Stimulated activated CD4-positive, alpha-beta T cell treated with anti-CD3 and anti-CD28 coated beads, TNF-alpha, amount 100 ng/mL, for 1 hour (primary cell): ENCODE measurements at places on chromosomes 1 and 21.
A peak's percentile ranks its signal among the peaks of the same experiment; 100 is the strongest.

- no peak for DNase-seq
Measured at GRCh38 chr1:4322881-4323280, 331.5 kb upstream of the AJAP1 start.

GRCh38 chr1:44988531-44989156 is 2.2 kb upstream of the EIF2B3 start:
- DNase-seq = no peak

DNA sequence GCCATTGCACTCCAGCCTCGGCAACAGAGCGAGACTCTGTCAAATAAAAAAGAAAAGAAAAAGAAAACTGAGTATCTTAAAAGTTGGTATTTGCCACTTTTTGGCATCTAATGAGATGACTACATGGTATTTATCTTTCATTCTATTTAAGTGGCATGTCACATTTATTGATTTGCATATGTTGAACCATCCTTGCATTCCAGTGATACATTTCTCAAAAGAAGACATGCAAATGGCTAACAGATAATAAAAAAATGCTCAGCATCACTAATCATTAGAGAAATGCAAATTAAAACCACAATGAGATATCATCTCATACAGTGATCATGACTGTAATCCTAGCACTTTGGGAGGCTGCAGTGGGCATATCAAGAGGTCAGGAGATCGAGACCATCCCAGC is 28.1 kb downstream of the SFPQ start:
- DNase-seq = no peak

DNA sequence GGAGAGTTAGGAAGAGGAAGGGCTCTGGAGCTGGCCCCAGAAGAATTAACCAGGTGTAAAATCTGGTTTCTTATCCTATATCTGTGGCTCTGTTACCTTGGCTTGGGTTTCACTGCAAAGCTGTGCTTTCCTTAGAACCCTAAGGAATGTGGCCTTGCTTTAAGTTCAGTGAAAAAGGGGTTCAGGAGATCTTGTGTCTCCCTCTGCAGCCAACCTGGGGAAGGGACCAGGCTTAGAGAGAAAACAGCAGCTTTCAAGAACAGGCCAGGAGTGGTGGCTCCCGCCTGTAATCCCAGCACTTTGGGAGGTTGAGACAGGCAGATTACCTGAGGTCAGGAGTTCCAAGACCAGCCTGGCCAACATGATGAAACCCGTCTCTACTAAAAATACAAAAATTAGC is 16.1 kb upstream of the MYCL start:
- no peak for DNase-seq

- DNase-seq = no peak
Measured at GRCh38 chr1:82491301-82492048, 690.7 kb downstream of the ADGRL2 start.

GRCh38 chr1:205977402-205978014 is 25.7 kb downstream of the RAB7B start:
- peak; percentile 46 for DNase-seq

DNA sequence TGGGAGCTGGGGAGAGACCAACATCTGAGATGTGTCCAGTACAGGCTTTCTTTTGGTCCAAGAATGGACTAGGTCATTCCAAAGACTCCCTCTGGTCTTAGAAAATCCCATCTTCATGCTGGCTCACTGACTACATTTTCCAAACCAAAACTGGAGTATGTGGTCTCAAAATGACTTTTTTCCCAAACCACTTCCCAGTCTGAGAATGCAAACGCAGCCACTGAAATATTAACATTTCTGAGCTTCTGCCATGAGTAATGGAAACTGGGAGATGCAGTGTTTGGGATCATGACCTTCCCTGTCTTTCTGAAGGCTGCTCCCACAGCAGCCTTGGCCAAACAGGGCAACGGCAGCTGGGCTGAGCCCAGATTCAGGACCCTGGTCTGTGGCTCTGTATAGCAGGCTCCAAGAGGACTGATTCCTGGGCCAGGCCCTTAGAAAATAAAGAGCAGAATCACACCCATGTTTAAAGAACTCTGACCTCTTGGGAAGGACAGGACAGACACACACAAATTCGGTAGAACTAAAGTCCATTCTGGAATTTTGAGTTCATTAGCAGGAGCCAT is 62.1 kb upstream of the CNTN2 start:
- no peak for DNase-seq

- DNase-seq = no peak
Measured at GRCh38 chr1:40801742-40802077, 18.1 kb downstream of the KCNQ4 start.

- DNase-seq = no peak
Measured at GRCh38 chr1:215637041-215637573, 70.0 kb downstream of the KCTD3 start.

- no peak for DNase-seq
Measured at GRCh38 chr1:116256286-116256649, 116.8 kb upstream of the ATP1A1 start.

- no peak for DNase-seq
Measured at GRCh38 chr1:222225316-222225691, 322.6 kb downstream of the HHIPL2 start.

DNA sequence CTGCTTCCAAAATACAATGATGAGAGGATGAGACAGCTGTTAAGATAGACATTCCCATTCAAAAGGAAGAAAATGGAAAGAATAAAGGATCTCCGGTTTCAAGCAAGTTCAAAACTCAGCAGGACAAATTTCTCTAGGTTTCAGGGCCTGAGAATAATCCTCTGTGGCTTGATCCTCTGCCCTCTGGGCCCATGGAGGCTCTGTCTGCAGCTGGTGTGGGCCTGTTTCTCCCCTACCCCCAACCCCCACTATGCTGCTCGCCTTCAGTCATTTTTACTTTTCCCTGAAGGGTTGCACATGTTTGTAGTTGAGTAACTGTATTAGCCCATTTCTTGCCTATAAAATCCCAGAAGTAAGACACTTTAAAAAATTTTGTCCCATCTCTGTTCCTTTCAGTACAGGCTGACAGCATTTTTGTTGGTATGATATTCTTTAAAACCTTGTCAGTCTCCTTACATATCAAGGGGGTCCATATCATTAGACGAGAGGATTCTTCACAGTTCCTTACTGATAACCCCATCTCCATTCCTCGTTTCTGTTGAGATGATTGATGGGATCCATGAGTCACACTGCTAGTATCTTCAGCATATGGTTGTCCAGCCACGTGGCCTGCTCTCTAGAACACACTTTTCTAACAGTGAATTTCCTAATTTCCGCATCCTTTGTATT is 10.5 kb downstream of the ZMYM4 start:
- no peak for DNase-seq

- no peak for DNase-seq
Measured at GRCh38 chr1:84467298-84467697, 11.8 kb upstream of the RPF1 start.

GRCh38 chr1:175204330-175204729 is 11.8 kb upstream of the KIAA0040 start:
- no peak for DNase-seq

DNA sequence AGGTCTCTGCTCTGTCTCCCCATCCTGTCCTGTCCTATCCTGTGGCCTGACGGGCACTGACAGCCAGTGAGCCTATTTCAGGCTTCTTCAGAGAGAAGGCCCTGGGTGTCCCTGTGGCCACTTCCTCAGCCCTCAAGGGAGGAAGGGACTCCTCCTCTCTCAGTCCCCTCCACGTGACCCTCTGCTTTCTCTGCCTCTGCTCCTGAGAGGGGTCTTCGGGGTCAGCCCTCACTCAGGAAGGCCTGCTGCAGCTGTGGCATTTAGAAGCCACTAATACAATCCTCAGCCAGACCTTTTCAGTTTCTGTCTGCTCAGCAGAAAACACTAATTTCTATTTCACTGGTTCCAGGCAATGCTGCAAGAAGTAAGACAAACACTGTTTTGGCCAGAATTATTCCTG is 43.6 kb upstream of the ETV3 start:
- no peak for DNase-seq

DNA sequence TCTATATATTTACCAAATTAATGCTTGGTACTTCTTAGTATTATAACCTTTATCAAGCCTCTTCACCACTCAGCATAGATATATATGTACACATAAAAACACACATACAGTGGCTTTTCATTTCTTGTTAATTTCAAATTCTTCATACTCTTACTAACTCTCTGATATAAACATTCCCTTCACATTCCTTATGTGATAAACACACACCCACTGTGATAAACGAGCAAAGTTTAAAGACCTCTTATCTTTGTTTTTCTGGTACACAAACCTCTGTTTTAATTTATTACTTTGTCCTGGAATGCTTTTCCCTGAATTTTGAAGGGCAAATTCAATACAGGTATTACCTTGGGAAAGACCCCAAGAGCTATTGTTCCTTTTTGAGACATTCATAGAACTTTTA is 379.1 kb upstream of the TMPRSS15 start:
- DNase-seq = no peak

DNA sequence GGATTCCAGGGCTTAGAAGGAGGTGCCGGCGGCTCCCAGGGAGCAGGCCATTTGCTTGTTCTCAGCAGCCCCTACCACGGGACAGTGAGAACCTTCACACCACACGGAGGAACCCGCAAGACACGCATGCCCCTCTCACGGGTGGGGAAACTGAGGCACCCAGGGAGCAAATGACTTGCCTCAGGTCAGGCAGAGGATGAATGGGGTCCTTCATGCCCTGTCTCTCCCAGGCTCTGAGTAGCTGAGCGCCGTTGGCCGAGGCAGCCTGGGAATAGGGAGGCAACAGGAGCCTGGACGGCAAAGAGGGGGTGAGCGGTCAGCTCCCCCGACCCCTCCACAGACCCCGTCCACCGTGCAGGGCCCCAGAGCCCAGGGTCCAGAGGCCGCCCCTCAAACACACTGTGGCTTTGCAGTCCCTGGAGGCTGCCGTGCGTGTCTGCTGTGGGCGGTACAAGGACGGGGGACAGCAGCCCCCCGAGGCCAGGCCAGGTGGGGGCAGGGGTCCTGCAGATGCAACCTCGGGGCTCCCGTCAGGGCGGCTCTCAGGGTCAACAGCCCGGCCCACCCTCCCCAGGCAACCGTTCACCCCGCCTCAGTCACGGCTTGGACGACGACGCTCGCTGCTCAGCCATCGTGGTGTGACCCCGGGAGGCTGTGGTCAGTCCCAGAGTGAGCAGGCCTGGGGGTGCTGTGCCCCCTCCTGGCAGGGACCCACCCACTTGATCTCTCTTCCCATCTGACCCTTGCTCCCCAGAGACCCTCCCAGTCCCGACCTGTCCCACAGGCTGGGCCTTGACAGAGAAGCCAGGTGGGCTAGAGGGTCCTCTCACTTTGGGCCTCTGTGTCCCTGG is 15.8 kb upstream of the COL6A2 start:
- no peak for DNase-seq

DNA sequence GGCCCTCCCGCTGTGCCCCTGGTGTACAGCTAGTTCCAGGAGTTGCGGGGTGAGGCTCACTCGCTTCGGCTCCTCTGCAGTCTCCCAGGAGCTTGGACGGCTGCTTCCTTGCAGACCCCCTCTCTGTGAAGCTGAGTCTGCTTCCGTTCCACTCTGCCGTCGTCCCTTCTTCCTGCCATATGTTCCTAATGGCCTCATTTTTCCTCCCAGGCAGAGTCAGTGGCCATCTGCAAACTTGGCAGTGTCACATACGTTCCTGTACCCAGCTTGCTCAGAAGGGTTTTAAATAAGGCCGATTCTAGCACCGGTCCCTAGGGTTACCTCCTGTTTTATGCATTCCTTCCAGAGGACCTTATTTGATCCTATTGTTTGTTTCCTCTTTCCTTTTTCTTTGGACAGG is 21.3 kb downstream of the ACTL8 start:
- no peak for DNase-seq

- no peak for DNase-seq
Measured at GRCh38 chr1:1969505-1969900, 34.1 kb downstream of the CFAP74 start.

DNA sequence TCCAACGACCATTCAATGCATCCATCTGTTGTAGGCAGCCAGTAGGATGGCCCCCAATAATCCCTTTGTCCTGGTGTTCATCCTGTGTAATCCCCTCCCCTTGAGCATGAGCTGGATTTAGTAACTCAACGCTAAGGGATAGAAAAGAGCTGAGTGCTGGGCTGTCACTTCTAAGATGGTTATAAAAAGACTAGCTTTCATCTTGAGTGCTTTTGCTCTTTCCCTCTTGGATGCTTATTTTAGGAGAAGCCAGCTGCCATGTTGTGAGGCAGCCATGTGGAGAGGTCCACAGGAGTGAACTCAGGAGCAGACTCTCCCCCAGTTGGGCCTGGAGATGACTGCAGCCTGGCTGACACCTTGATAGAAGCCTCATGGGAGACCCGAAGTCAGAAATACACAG is 401.5 kb downstream of the VAV3 start:
- DNase-seq = no peak

- no peak for DNase-seq
Measured at GRCh38 chr21:41966872-41967621, 13.2 kb upstream of the C2CD2 start.

DNA sequence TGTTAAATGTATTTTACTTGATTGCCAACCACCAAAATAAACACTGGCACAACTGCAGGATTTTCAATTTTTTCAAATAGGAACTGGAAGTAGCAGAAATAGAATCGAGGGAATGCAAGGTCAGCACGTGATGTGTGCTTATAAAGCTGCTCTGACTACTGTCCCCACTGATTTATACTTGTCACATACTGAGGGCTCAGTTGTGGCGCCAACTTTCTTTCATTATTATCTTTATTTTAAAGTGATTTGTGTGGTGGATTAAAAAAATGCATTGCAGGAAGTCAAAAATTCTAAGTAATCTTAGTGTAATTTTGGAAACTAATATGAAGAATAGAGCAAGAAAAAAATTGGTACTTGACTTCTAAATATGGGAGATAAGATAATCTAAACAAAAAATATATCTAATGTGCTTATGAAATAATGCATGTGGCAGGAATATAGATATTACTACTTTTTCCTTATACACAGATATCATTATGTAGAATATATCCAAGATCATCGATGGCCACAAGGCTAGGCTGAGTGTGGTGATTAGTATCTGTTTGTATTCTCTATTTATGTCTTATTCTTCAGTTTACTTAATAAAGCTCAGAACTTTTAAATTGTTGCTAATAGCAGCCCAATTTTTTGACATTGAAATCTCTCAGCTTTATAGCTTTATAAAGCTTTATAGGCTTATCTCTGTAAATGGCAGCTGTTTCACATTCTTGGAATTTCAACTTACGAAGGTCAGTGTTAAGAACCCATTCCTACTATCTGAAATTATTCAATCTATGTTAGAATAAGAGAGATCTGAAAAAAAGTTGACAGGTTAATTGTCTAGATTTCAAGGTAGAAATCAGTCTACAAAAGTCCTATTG is 404.5 kb upstream of the ADAMTS5 start:
- no peak for DNase-seq

DNA sequence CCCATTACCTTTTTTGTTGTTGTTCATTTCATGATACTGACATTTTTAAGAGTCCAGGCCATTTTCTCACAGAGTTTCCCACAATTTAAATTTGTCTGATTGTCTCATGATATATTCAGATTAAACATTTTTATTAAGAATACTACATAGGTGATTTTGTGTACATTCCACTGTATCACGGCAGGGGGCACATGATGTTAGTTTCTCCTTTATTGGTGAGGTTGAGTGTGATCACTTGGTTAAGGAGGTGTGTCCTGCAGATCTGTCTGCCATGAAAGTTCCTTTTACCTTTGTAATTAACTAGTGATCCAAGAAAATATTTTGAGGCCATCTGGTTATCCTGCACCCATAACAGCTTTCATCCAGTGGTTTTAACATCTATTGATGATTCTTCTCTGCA is 11.8 kb downstream of the RTCA start:
- DNase-seq = no peak
